ENCODE measurements at places on chromosomes 1 and 21. TPM values are rescaled to one million over a fixed set of nuclear protein-coding genes. Genes with fewer than 3 reads are reported as not detected.

The LMX1A gene
- total RNA-seq, result not detected

The ZNF593OS gene
- total RNA-seq, result 4.2 TPM

The SPRR2E gene
- not detected for total RNA-seq

The GPR161 gene
- 69.3 TPM for total RNA-seq

The FGR gene
- not detected for total RNA-seq

The ADAMTS5 gene
- 22.5 TPM for total RNA-seq

All from glutamatergic neuron (in vitro differentiated cells).